ENCODE measurements at places on chromosomes 11 and 22.

DNA sequence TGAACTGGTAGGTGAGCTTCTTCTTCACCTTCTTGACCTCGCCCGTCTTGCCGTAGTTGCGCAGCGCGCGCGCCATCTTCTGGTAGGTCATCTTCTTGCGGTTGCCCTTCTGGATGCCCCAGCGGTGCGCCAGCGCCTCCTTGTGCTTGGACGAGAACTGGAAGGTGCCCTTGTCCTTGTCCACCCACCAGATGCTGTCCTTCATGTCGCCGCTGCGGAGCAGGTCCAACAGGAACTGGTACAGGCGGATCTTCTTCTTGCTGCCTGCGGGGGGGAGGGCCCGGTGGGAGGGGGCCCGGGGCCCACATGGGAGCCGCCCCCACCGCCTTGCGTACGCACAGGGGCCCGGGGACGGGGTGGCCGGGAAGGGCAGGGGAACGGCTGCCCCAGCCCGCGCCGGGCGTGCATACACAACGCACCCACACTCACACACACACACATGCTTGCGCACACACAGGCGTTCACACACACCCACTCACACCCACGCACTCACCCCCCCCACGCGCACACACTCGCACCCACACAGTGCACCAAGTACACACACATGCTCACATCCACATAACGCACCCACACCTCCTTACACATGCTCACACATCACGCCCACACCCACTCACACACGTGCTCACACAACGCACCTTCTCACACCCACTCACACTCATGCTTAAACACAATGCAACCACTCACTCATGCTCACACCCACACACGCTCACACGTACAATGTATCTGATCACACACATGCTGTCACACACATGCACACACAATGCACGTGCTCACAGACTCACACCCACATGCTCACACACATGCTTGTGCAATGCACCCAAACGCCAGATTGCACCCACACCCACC, 3.0 kb upstream of the MYBPC3 start:
- peak; percentile 90 for DNase-seq

DNA sequence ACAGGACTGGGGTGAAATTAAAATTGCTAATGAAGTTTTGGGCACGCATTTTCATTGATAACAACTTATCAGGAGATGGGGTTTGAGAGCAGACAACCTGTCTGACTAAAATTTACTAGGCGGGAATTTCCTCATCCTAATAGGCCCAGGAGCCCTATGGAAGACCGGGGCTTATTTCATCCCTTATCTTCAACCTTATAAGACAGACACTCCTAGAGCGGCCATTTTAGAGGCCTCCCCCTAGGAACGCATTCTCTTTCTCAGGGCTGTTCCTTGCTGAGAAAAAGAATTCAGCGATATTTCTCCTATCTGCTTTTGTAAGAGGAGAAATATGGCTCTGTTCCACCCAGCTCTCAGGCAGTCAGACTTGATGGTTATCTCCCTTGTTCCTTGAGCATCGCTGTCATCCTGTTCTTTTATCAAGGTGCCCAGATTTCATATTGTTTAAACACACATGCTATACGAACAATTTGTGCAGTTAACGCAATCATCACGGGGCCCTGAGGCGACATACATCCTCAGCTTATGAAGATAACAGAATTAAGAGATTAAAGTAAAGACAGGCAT, 39.3 kb upstream of the ZC3H12C start:
- no peak for DNase-seq

DNA sequence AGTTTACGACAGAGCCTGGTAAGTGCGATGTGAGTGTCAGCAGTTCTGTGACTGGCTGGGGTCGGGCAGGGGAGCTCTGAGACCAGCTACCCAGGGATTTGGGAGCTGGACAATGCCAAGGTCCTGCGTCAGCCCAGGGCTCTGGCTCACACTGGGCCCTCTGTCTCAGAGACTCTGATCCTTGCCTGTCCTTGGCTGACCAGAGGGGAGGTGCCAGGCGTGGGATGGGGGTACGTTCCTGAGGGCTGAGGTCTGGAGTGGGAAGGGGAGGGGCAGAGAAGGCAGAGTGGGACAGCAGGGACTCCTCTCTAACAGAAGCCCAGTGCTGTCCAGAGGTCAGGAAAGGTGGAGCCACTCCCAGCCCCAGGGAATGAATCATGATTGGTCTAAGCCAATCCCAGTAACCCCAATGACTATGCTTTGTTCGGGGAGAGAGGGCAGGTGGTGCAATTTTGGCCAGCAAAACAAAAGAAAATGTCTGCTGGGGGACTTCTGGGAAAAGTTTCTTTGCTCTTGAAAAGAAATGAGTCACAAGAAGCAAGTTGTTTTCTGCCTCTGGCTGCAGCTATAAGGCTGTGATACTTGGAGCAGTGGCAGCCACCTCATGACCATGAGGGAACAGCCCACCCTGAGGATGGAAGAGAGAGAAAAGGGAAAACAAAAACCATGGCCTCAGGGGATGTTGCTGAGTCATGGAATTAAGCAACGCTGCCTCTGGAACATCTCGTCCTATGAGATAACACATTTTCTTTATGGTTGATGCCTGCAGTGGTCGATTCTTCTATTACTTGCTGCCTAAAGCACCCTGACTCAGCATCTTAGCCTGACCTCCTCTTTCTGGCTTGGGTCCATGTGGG, 108.3 kb downstream of the CHST1 start:
- no peak for DNase-seq

GRCh38 chr11:66221726-66222236, 46.7 kb upstream of the RAB1B start:
- DNase-seq = no peak

GRCh38 chr11:56852131-56852530, 103.6 kb upstream of the OR9G4 start:
- DNase-seq = no peak

- DNase-seq = no peak
These were observed 18.0 kb upstream of the UBASH3B start for GRCh38 chr11:122637541-122637940.

DNA sequence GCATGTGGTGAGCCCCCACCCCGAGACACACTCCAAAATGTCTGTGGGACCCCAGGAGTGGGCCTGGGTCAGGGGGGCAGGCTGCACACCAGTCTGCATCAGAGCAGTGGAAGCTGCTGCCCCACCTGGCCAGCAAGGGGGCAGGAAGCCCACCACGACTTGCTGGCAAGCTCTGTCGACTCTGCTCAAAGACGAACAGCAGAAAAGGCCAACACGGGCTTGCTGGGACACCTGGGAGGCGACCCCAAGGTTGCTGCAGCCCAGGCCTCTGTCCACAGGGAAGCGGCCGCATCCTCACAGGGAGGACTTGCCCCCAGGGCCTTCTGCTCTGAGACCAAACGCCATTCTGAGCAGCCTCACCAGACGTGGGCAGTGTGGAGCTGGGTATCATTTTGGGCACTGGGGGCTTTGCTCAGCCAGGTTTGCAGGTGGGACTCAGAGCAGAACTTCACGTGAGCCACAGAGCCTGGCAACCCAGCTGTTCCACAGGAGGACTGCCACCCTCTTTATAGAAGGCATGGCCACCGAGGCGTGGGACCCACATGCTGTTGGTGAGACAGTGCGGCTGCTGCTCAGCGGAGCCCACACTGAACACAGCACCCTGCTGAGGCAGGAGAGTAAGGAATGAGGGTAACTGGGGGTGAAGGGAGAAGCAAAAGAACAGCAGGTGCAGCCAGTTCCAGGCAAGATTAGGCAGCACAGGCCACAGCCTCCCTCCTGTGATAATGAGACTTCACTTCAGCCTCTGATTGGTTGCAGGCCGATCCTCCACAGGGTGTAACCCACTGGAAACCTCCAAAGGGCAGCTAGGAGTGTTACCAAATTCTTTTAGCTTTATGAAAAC, 11.0 kb downstream of the IL17REL start:
- no peak for DNase-seq

DNA sequence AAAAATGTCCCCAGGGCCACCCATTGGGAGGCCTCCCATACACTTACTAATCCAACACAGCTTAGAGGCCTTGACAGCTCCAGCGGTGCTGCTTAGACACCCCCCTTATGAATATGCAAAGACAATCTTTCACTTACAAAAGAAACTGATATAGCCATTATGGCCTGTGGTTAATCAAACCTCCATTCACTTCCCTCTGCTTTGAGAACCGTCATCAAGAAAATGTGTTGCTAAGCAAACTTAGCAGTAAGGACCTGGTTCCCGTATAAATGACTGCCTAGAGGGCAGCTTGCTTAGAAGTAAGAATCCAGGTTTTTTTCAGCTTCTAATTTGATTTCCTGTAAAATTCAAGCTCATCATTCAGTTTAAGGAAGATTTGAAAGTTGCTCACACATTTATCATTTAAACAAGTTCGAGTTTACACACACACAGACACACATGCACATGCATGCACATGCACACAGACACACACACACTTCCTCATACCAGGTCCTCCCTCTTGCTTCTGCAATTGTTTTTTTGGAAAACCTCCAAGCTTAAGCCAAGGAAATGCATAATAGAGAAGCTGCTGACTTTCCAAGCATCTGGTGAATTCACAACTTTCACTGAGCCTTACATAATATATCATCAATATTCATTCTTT, 137.7 kb upstream of the BLID start:
- DNase-seq = peak; percentile 76

GRCh38 chr11:44989831-44990566, 39.3 kb upstream of the TP53I11 start:
- peak; percentile 43 for DNase-seq

DNA sequence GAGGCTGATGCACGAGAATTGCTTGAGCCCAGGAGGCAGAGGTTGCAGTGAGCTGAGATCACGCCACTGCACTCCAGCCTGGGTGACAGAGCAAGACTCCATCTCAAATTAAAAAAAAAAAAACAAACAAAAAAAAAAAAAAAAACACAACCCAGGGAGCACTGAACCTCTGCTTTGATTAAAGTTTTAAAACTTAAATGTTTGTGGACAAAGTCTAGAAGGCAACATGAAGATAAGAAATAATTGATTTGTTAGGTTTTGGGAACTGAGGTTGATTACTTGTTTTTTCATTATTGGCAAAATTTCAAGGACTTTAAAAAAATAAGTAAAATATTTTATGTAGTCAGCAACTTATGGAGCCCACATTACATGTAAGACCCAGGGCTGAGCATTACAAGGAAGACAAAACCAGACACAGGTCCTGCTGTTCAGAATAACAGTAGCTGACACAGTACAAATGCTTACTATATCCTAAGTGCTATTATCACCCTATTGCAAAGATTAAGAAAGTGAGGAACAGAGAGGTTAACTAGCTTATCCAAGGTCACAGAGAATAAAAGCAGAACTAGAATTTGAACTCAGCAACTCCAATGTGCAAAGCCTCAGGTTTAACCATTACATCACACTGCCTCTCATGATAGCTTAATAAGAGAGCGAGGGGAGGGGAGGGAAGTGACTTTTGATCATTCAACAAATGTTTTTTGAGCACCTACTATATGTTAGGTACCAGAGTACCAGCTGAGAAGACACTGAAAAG, 2.3 kb upstream of the CRY2 start:
- no peak for DNase-seq

- no peak for DNase-seq
These were observed 1.6 kb downstream of the MCAM start for GRCh38 chr11:119315131-119316015.

DNA sequence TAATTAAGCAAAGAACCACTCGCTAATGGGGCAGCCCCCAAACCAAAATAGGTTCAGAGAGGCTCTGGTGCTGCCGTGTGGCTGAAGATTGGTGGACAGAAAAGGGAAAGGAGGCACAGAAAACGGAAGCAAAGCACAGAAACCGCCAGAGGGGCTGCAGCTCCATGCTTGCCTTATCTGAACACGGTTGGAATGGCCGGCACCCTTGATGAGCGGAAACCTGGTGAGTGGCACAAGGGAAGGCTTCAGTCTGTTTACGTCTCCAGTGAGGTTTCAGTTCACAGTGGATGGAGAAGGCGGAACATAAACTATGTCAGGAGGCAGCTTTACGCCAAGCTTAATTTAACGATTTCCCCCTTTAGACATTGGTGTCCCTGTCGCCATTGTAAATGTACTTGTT, 5.2 kb upstream of the PRR33 start:
- DNase-seq = no peak

- DNase-seq = peak; percentile 84
These were observed 46.9 kb downstream of the DDX6 start for GRCh38 chr11:118744046-118744445.

- DNase-seq = peak; percentile 13
These were observed 533 bp downstream of the SERGEF start for GRCh38 chr11:18012122-18012905.

- peak; percentile 97 for DNase-seq
These were observed 33.3 kb downstream of the MARK2 start for GRCh38 chr11:63871962-63872799.

GRCh38 chr22:44640618-44641155, 61.3 kb upstream of the PRR5 start:
- DNase-seq = no peak

DNA sequence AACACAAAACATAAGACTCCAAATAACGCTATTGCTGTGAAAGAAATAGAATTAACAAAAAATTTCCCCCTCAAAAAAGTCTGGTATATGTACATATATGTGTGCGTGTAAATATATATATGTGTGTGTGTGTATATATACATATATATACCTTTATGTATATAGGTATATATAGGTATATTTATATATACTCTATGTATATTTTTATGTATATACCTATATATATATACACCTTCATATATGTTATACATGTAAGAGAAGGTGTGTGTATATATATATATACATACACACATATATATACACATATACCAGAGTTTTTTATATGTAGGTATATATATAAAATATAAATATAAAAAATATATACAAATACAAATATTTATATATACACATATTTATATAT, 199.2 kb downstream of the RAB38 start:
- DNase-seq = no peak

GRCh38 chr11:9982127-9982795, 311.8 kb downstream of the SBF2 start:
- peak; percentile 51 for DNase-seq
